ENCODE measurements at places on chromosomes 16 and 17.

DNA sequence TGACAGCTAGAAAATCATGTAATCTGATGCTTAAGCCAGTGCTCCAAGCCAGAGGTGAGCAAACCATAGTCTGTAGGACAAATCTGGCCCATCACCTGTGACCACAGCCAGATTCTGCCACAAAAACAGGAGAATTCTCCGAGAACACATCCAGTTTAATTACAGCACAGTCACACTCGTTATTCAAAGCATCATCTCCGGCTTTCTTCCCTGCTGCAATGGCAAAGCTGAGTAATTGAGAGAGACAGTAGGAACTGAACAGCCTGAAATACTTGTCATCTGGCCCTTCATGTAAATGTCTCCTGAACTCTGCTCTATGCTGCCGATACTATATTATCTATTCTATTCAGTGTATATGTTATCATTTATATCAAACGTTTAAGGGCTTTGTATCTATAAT is 121.4 kb upstream of the FOXF1 start:
- DNase-seq: no peak

DNA sequence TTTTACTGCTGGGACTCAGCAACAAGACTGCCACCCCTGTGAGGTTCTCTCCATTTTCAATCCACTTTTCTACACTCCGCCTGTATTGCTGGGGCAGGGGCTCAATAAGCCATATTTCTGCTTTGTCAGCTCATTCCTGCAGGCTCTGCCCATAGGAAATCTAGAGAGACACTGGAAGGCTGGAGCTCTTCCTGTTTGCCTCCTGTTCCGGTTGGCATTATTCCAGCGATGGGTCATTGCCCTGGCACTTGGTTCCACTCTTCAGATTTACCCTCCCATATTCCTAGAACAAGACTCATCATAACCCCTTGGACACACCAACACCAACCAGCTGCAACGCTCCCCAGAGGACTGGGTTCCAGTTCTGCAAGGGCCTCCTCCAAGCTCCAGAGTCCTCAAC is 210.4 kb downstream of the CA10 start:
- no peak for DNase-seq

DNA sequence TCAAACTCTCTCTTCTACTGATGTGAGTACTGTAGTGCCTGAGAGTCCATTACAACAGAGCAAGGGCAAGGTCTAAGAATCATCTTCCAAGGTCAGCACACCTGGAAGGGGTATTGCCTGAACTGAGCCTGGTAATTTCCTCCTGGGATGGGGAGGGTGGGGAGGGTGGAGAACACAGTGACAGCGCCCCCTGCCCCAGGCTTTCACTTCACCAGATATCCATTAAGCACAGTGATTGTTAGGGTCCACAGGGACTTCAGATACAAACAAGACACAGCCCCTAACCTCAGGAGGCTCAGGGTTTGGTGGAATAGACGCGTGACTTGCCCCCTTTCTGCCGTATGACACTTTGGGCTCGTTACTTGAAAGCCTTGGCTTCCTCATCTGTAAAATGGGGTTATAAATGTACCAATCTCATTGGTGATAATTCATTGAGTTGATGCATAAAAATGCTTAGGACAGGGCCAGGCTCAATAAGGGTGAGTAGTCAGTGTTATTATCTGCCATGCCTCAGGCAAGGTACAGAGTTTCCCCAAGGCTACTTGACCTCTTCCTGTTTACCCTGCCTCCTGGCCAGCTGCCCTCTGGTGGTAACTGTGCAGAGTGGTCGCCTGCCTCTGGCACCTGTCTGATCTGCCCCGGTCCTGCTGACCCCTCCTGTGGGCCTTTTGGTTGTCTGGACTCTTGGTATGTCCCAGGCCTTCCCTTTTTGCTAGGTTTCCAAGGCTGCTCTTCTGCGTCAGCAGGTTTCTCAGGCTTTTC is 13.1 kb upstream of the BRD7 start:
- no peak for DNase-seq

DNA sequence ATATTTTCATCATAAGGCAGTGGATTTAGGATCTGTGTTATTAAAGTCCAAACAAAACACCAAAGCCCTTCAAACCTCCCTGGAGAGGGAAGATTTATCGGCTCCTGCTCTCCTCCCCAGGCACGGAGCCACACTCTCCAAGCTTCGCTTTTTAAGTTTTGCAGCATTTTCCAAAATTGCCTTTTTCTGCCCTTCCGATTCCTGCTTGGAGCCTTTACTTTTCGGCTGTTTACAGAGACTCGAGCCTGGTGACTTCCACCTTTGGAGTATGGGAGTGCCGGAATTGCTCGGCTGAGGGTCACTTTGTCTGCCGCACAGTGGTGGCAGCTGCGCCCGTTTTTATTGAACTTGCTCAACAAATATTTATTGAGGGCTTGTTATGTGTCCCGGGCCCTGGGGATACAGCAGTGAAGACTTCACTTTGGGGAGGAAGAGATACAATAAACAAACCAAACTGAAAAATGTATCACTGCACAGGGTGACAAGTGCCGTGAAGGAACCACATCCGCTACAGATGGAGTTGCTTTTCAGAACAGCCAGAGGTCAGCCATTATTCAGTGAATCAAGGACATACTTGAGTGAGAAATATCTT is 185.5 kb downstream of the NTN1 start:
- DNase-seq: no peak

- no peak for DNase-seq
These were observed 27.1 kb downstream of the PELP1 start for GRCh38 chr17:4676791-4677190.

GRCh38 chr16:87550495-87550961 is 51.8 kb upstream of the JPH3 start:
- peak; percentile 29 for DNase-seq

GRCh38 chr16:67538666-67539101 is 10.1 kb downstream of the RIPOR1 start:
- DNase-seq: no peak

GRCh38 chr16:55151561-55152305 is 172.3 kb upstream of the IRX6 start:
- DNase-seq: no peak

DNA sequence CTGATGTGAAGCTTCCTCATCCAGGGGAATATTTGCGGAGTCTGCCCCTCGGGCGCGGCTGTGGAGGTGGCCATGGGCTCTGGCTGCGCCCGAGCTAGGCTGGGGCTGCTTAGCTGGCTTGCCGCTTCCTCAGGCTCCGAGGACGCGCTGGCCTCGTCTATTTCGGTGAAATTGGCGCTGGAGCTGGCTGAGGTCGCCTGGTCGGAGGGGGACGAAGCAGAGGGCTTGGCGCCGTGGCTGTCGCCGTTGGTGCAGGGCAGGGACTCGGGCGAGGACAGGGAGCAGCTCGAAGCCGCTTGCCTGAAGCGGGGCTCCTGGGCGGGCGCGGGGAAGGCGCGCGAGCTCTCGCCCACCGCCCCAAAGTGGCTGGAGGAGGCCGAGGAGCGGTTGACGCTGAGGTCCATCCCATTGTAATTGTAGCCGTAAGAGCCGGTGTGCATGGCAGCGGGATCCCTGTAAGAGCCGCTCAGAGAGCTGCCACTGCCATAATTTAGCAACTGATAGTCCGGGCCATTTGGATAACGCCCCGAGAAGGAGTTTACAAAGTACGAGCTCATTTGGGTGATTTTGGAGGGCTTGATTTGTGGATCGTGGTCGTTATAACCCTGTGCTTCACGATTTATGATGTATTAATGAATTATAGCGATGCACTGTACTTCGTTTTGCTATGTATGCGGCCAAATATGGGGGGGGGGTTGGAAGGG is at the start of gene HOXB5:
TSS of gene HOXB5 (minus strand) at position 654 of the 704 bp plus-strand sequence. CDS start at position 557, 97 bp downstream.
- DNase-seq: peak; percentile 80

DNA sequence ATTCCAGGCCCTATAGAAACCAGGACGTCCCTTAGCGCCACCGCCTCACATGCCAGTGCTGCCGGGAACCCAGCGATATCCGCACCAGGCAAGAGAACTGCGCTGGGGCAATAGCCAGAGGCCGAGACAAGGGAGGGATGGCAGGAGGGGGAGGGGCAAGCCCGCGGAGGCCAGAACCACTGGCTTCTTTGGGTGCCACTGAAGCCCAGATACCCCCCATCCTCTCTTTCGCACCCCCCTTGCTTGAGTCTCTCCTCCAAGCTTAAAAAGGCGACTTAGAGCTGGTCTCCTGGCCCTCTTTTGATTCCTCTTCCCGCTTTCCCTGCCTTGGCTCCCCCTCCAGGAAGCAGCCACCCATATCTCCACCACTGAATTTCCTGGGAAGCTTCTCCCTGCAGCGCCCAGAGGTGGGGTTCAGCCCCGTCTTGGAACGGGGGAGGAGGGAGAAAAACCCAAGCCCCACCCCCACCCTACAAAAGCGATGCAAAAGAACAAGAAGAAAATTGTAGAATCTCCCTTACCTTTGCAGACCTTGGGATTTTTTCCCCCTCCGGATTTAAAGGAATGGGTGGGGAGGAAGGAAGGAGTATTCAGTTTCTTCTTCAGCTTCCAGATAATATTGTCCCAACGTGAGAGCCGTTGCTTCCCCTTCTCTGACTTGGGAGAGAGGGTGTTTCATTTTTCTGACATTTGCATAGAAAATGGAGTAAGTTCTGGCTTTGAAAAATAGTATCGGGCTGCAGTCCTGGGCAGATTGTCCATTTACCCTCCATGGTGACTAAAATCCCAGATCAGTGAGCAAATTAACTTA is 622 bp downstream of the HOXB6 start:
- DNase-seq: peak; percentile 65

GRCh38 chr17:78038748-78039288 is 80.3 kb downstream of the TNRC6C start:
- DNase-seq: peak; percentile 80

DNA sequence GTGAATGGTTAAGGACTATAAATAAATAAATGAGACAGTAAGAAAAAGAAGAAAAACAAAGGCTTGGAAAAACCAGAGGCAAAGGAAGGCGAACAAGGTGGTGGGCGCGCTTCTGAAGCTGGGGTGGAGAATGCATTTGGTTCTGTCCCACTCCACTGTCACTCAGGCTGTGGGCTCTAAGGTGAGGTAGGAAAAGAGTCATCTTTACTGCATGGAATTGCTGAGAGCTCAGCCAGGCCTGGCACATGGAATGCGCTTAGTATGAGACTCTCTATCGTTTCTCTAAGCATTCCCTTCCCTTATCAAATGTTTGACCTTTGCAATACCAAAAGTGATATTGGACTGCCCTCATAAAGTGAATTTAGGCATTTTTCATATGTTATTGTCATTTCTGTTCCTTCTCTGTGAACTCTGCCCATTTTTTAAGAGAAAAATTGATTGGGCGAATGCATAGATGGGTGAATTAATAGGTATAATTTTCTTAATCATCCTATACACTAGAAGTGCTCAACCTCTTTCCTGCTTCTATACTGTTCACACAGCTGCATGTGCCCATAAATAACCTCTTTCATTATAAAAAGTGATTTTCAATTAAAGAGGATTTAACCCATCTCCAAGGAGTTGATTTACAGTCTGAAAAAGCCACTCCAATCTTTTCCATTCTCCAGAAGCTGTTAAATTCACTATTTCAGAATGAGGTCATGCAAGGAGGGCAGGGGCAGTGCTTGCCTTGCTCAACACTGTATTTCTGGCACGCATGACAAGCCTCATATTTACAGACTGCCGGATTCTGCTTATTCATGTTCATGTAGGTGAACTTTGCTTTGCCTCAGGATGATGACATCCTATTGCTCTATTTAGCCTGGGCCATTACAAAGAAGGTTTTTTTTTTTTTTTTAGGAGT is 87.7 kb downstream of the MYH10 start:
- DNase-seq: no peak

GRCh38 chr16:75794426-75794825 is 68.1 kb upstream of the CPHXL start:
- no peak for DNase-seq

- DNase-seq: peak; percentile 20
These were observed 84.9 kb upstream of the CBX4 start for GRCh38 chr17:79923974-79924638.

DNA sequence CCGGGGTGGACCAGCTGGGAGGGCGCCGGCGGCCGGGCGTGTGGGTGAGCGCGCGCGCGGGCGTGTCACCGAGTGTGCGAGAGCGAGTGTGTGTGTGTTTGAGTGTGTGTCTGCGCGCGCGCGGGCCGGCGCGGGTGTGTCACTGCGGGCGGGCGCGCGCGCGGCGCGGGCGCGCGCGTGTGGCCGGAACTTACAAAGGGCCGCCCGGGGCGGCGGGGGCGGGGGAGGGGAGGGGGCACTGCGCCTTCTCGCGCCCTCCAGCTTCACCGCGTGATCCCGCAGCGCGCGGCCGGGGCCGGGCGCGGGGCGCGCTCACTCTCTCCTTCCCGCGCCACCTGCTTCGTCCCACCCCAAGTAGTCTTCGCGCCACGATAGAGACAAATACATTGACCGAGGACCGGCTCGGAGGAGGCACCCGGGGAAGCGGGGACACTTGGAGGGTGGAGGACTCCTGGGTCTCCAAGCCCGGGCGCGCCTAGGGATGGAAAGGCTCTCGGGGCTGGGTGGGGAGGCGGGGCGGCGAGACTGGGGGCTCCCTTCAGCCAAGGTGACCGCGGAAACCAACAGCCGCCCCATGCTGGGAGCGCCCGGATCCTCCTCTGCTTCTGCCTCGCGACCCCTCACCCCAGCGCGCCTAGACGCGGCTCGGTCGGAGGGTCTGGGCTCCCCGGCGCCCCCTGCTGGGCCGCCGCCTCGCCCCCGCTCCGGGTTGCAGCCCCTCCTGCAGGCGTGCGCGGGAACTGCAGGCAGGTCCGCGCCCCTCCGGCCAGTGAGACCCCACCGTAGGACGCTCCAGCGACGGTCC is at the start of gene SRCIN1:
TSS of gene SRCIN1 (minus strand) at position 112 of the 805 bp plus-strand sequence. CDS start 247 bp downstream, outside the sequence.
- DNase-seq: peak; percentile 62

DNA sequence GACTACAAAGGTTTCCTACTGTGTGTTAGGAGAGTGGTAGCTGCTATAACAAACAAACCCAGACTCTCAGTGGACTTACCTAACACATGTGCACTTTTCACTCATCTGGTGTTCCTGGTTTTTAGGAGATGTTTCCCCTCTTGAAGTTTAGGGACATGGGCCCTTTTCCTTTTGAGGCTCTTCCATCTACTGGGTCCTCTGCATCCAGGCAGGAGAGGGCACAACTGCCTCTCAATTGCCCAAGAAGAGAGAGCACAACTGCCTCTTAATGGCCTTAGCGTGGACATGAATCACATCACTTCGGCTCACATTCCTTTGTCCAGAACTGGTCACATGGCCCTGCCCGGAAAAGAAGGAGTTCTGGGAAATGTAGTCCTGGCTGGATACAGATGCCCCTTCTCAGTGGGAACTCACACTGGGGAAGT is 9.8 kb upstream of the TNRC6C start:
- DNase-seq: no peak

GRCh38 chr17:4555873-4556759 is 932 bp upstream of the MYBBP1A start:
- DNase-seq: peak; percentile 22

DNA sequence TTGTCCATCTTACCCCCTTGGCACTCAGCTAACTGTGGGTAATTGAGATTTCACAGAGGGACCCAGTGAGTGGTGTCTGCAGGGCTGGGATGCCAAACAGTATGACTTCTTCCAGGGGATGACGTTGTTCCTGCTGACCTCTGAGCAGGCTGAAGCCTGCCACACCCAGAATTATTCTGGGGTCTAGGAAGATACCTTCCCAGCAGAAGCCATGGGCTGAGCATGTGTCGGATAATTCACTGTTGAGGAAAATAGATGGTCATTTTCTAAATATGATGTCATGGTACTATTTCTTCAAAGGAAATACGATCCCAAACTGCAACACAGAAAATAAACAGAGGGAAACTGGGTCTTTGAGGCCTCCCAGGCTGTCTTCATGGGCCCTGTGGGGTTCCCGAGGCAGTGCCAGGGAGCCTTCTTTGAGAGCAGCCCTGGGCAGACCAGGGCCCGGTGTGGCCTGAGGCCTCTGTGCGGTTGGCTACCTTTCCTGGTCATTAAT is 17.4 kb downstream of the WNT9B start:
- DNase-seq: no peak

All from NCI-H526 (cell line).